ENCODE measurements at places on chromosomes 4 and X.

DNA sequence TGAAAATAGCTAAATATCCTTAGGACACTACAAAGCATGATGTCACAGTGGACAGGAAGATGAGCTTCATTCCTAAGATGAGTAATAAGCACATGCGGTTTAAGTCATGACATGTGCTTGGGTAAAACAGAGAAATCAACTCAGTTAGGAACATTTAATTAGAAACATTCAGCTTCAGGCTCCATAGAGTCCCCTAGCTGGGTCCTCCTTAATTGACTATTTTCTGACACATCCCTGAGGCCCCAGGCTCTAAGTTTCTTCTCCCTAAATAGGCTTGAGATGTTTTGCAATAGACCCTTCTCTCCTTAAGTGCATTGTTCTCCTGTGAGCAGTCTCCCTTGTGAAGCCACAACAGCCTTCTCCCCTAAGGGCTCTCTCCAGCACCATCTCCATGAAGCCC lies 70.4 kb upstream of the ANXA3 start:
- no peak for DNase-seq

GRCh38 chr4:68249434-68249833 lies 3.9 kb upstream of the TMPRSS11B start:
- DNase-seq = no peak

DNA sequence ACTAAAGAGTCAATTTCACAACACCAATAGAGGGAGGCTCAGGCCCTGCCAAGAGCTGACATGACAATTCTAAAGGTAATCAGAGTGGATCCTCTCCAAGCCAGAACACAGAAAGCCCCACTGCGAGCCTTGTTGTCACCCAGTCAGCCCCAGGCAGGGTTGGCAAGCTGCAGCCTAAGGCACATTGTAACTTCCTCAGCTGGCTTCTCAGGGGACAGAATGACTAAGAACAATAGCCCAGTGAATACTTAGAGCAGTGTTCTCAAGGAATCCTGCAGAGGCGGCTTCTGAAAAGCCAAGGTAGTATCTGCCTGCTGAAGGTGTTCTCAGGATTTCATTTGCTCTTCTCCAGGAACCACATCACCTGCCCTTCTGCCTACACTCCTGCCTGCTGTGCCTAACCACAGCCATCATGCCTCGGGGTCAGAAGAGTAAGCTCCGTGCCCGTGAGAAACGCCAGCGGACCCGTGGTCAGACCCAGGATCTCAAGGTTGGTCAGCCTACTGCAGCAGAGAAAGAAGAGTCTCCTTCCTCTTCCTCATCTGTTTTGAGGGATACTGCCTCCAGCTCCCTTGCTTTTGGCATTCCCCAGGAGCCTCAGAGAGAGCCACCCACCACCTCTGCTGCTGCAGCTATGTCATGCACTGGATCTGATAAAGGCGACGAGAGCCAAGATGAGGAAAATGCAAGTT lies at the start of gene MAGEB4:
Gene MAGEB4 (plus strand): TSS at position 277 of the 692 bp plus-strand sequence. CDS start 136 bp downstream, at position 413.
- DNase-seq = no peak

DNA sequence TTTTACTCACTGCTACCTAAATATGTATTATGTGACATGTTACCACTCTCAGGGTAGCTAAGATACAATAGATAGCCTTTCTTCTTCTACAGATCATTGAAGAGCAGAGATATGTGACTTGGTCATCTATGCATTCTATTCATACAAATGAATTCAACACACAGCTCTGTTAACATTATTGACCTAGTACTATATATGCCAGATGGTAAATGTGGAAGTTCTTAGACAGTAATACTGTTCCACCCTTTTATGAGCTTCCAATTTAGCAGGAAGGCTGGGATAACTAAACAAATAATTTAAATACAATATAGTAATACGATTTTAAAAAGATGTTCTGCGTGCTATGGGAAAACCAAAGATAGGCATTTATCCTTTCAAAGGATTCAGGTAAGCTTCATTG lies 76.0 kb downstream of the SYTL5 start:
- DNase-seq = no peak

- no peak for DNase-seq
Measured at GRCh38 chrX:101973066-101973465, 41.2 kb upstream of the ZMAT1 start.

DNA sequence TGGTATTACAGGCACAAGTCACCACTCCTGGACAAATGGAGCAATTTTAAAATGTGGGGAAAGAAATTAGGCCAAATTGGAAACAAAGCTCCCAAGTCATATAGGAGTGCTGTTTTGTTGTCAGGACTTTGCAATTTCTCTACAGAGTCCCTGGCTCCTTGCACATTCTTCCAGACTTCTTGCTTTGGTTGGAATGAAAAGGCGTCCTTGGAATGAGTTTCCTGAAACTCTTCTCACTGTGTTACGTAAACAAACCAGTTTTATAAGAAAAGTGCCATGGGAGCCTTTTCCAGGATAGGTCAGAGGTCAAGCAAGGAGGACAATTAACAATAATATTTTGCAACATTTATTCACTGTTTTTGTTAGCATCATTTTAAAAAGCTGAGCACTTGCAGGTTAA lies 32.4 kb upstream of the KIT start:
- DNase-seq = no peak

- no peak for DNase-seq
Measured at GRCh38 chrX:152136312-152136711, 2.1 kb downstream of the MAGEA10 start.

- DNase-seq = no peak
Measured at GRCh38 chrX:121254336-121254735, 206.9 kb downstream of the GLUD2 start.

DNA sequence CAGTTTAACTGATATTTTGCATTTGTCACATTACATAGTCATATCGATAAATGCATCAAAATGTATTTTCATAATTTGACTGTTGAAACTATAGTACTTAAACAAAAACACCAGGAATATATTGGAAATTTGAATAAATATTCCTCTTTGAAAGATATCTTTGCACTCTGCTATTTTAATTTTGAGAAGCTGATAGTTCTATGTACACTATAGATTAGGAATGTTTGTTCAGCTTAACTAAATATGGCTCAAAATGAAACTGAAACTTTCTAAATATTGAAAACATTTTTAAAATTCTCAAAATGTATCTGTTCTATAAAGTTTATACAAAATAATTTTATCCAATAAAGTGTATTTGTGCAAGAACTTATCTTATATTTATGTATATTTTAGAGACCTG lies 510.1 kb downstream of the FSTL5 start:
- DNase-seq = no peak

DNA sequence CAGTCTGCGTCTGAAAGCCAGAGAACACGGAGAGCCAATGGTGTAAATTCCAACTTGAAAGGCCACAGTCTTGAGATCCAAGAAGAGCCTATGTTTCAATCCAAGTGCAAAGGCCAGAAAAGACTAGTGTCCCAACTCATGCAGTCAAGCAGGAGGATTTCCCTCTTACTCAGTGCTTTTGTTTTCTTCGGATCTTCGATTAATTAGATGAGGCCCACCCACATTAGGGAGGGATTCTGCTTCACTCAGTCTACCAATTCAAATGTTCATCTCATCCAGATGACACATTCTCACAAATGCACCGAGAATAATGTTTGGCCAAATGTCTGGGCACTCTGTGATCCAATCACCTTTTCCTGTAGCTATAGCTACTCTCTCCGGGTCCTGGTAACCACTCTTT lies 91.5 kb upstream of the S100G start:
- no peak for DNase-seq

DNA sequence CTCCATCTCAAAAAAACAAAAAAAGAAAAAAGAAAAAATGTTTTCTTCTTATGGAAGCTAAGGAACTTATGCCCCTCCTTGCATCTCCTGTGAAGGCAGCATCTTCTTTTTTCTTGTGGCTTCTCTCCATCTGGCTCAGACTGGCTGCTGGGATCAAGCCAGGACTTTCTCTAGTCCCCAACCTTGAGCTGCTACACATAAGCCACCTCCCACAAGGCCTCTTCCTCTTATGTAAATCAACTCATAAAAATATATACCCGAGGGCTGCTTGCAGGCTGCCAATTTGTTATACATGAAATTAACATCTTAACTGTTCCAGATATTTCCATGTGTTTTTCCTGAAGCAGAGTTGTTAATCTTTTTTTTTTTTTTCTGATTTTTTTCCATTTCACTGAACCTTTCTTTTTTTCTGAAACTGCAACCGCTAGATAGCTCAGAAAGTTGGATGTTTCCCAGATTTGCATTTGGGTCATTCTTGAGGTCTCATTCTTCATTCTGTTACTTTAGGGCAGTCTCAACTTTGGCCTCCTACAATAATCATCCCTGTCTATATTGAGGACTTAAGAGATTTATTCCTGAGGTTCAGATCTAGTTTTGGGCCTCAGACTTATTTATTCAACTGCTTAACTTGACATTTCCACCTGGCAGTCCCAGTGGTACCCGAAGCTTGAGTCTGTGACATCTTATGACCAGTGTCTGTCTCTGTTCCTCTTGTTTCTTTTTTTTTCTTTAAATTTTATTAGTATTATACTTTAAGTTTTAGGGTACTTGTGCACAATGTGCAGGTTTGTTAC lies 10.3 kb downstream of the SNX25 start:
- no peak for DNase-seq

GRCh38 chr4:124596816-124597215 lies 115.7 kb downstream of the ANKRD50 start:
- no peak for DNase-seq

- DNase-seq = no peak
Measured at GRCh38 chrX:130176354-130176776, 4.6 kb downstream of the RAB33A start.

DNA sequence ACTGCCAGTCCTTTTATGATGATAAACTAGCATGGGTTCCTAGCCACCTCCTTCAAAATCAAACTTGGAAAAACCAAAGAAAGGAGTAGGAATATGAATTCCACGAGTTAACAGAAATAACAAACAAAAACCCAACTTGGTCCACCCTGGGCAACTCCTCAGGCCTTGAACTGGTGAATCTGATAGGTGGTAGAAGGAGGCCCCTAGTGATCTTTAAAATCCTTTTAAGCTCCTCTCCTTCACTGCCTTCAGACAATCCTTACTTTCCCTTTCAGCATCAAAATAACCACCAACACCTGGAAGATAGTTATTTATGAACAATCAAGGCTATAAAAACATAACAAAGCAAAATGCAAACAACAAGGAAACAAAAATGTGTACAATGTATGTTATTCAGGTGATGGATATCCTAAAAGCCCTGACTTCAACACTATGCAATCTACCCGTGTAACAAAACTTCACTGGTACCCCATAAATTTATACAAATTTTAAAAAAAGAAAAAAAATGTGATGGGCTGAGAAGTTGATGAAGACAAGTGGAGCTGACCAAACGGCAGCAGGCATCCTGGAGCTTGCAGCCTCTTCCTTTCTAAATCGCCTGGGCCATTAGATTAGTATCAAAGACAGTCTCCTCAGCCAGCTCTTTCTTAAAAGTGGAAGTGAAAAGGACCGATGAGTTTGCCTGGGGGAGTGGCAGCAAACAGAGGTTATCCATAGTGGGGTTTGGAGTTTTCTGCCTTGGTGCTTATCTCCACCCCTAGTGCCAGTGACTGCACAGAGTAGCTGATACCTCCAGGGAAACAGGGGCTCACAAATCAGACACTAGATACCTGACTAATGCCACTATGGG lies 179.6 kb downstream of the TMA16 start:
- no peak for DNase-seq

GRCh38 chr4:123449780-123450179 lies 53.2 kb downstream of the SPRY1 start:
- no peak for DNase-seq

GRCh38 chrX:28273736-28274135 lies 292.5 kb upstream of the DCAF8L1 start:
- DNase-seq = no peak

DNA sequence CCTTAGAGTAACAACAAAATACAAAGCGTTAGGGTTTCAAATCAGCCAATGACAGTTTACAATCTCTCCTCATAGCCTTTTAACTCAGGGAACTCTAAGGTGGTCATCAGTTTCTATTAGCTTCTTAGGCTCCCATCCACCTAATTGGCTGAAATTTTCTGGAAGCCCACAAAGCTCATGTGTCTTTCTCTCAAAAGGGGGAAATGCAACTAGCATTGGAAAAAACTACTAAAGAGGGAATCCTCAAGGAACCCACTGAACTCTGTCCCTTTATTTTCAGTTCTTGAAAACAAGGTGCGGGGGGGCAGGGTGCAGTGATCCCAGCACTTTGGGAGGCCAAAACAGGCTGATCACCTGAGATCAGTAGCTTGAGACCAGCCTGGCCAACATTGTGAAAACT lies 56.4 kb downstream of the PDGFC start:
- DNase-seq = no peak

DNA sequence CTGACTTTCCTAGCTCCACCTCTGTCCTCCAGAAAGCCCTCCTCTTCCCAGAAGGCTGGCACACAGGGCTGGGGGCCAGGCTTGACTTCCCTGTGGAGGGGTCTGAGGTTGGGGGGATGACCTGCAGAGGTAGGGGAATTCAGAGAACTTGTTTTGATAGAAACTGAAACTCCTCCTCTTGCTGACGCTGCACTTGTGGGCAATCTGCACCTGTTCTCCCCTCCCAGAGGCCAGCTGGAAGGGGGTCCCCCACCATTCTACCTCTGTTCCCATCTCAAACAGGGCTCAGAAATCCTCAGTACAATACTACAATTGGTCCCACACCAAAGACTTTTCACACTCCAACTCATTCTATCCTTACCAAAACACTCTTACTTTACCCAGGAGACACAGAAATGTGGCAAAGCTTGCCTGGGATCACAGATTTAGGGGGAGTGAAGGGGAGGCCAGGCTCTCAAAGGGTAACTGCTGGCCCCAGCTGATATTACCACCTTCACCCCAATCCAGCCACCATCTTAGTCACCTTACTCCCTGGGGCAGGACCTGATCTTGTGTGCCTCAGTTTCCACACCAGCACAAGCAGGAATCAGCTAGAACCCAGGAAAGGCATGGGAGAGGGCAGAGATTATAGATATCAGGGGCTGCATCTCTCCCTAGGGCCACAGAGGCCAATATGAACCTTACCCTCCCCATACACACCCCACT lies 18.5 kb downstream of the OTUD5 start:
- peak; percentile 42 for DNase-seq

- DNase-seq = no peak
Measured at GRCh38 chr4:79682801-79683530, 274.9 kb upstream of the GK2 start.

Data from stimulated activated CD4-positive, alpha-beta T cell treated with anti-CD3 and anti-CD28 coated beads, Interleukin-15, amount 100 ng/mL, for 1 hour (primary cell).